ENCODE measurements at places on chromosomes 5 and 9.

DNA sequence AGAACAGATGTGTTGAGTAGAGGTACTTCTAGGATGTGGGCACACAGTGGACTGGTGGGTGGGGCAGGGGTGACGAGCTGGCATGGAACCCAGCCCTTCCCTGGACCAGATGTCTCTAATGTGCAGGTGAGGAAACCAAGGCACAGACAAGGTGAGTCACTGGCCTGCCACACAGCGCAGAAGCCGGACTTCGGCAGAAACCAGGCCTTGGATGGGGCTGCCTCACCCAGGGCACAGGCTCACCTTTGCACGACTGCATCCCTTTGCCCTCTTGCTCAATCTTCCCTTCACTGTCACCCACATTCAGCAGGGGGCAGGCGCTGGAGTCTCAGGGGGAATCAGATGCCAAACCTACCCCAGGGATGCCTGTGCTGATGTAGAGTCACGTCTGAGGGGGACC lies 65.4 kb upstream of the LMX1B start:
- no peaks in the 10 kb centered on the region for H3K27me3 ChIP-seq
- no peaks in the 10 kb centered on the region for H3K36me3 ChIP-seq
- no peak overlapping the region for H3K4me3 ChIP-seq
- H3K27ac ChIP-seq: no peak overlapping the region
- peak; percentile 55 for DNase-seq
- no peaks in the 10 kb centered on the region for H3K4me1 ChIP-seq

DNA sequence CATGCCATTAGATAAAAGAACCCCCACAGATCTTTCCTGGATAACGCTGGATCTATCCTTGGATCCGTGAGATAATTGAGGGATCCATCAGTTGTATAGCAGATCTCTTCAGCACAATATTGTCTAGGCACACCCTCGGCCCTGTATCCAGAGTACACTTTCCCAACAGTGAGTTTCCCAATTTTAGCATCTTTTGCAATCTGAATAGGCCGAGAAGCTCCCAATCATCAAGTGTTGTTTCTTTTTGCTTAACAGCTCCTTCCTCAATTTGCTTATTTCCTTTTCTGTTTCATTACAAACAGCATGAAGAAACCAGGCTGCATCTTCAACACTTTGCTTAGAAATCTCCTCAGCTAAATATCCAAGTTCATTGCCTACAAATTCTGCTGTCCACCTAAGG lies 4.4 kb upstream of the SPTLC1 start:
- H3K27ac ChIP-seq: no peak overlapping the region
- no peaks in the 10 kb centered on the region for H3K27me3 ChIP-seq
- peaks cover 4% of the 10 kb centered on the region for H3K4me1 ChIP-seq
- H3K4me3 ChIP-seq: no peak overlapping the region
- no peak for DNase-seq

DNA sequence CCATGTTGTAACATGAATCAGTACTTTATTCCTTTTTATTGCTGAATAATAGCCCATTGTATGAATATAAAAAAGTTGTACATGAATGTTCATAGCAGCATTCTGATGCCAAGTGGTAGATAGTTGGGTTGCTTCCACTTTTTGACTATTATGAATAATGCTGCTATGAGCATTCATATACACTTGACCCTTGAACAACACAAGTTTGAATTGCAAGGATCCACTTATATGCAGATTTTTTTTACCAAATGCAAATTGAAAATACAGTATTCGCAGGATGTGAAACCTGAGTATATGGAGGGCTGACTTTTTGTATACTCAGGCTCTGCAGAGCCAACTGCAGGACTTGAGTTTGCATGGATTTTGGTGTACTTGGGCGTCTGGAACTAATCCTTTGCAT lies 14.7 kb upstream of the SIL1 start:
- H3K4me1 ChIP-seq: no peaks in the 10 kb centered on the region
- H3K27ac ChIP-seq: no peak overlapping the region
- no peaks in the 10 kb centered on the region for H3K36me3 ChIP-seq
- no peak for DNase-seq

DNA sequence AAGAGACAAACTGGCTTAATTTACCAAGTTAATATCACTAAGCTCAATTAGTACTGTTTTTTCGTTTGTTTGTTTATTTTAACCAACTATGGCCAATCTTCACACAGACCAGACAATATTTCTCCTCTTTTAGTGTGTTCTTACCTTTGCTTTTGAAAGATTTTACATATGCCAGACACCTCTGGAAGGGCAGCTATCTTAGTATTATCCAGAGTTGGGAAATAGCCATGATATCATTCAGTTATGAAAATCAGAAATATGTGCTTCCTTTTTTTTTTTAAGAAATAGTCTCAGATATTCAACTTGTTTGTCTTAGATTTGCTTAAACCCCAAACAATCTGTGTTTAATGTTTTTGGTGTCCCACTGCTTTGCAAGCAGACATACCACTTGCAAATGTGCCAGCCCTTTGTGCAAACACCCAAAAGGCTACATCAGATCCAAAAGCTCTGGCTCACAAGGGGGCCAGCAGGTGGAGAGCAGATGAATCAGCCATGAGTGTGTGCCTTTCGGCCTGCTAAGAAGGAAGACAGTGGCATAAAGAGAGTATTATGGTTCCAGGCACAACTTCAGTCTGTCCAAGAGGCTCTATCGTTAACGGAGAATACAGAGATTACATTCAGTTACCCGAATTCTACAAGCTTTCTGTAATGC lies 147.6 kb downstream of the EFNA5 start:
- H3K27me3 ChIP-seq: no peaks in the 10 kb centered on the region
- H3K4me3 ChIP-seq: no peak overlapping the region
- no peak overlapping the region for H3K27ac ChIP-seq
- no peak for DNase-seq
- no peaks in the 10 kb centered on the region for H3K36me3 ChIP-seq

DNA sequence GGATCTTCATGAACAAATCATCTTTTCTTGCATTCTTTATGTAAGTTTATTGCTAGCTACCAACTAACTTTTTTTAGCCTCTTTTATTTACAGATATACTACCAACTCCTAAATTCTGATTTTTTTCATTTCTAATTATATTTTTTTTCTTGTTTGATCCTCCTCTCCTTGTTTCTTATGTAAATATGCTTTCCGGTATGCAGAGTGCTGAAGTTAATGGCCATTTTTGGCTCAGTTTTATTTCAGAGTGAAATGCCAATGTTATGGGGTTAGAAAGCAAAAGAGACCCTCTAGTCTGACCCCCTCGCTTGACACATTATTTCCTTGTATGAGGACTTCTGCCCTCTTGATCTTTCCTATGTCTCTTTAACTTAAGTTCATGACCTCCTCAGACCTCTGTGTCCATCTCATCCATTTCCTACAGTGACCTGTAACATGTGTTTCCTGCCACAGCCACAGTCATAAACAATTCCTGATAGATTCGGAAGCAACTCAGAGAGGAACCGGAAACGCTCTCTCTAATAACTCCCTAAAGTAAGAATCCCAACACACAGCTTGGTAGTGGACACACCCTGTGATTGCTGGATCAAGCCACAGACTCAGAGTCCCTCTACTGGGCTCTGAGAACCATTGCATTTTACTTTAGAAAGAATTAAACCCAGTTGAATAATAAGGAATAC lies 42.9 kb upstream of the AFAP1L1 start:
- DNase-seq: peak; percentile 43
- H3K4me1 ChIP-seq: no peaks in the 10 kb centered on the region
- no peak overlapping the region for H3K4me3 ChIP-seq
- H3K27ac ChIP-seq: no peak overlapping the region
- H3K36me3 ChIP-seq: no peaks in the 10 kb centered on the region
- peaks cover 8% of the 10 kb centered on the region for H3K27me3 ChIP-seq

GRCh38 chr9:96660692-96661248 lies 5.7 kb upstream of the PRXL2C start:
- no peaks in the 10 kb centered on the region for H3K4me1 ChIP-seq
- H3K27ac ChIP-seq: no peak overlapping the region
- H3K4me3 ChIP-seq: no peak overlapping the region
- H3K27me3 ChIP-seq: no peaks in the 10 kb centered on the region

DNA sequence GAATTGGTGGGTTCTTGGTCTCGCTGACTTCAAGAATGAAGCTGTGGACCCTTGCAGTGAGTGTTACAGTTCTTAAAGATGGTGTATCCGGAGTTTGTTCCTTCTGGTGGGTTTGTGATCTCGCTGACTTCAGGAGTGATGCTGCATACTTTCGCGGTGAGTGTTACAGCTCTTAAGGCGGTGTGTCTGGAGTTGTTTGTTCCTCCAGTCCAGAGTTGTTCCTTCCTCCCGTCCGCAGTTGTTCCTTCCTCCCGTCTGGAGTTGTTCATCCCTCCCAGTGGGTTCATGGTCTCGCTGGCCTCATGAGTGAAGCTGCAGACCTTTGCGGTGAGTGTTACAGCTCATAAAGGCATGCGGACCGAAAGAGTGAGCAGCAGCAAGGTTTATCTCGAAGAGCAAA lies 159.6 kb upstream of the ADAMTSL1 start:
- no peak for DNase-seq
- H3K4me3 ChIP-seq: no peak overlapping the region

- no peaks in the 10 kb centered on the region for H3K36me3 ChIP-seq
- peak; percentile 56 for DNase-seq
- no peak overlapping the region for H3K4me3 ChIP-seq
- H3K27ac ChIP-seq: no peak overlapping the region
- peaks cover 11% of the 10 kb centered on the region for H3K4me1 ChIP-seq
- no peaks in the 10 kb centered on the region for H3K27me3 ChIP-seq
Measured at GRCh38 chr9:99118782-99119466, 14.0 kb downstream of the TGFBR1 start.

GRCh38 chr5:106454050-106454449 lies 1216.7 kb downstream of the EFNA5 start:
- DNase-seq: no peak
- no peaks in the 10 kb centered on the region for H3K4me1 ChIP-seq
- H3K4me3 ChIP-seq: no peak overlapping the region
- H3K27ac ChIP-seq: no peak overlapping the region
